ENCODE measurements at places on chromosomes 2 and 18. TPM values are rescaled to one million over a fixed set of nuclear protein-coding genes. Genes with fewer than 3 reads are reported as not detected.

MROH2A gene
- under 0.01 TPM for total RNA-seq

PLEKHH2 gene
- total RNA-seq, result 5.3 TPM

ERBB4 gene
- not detected for total RNA-seq

KLHL30 gene
- total RNA-seq, result 0.57 TPM

NT5C1B gene
- total RNA-seq, result not detected

METTL21A gene
- total RNA-seq, result 7.9 TPM

FOXD4L1 gene
- 0.09 TPM for total RNA-seq

CHST9 gene
- not detected for total RNA-seq

NOL4 gene
- total RNA-seq, result not detected

TMEM200C gene
- total RNA-seq, result 0.14 TPM

NTSR2 gene
- not detected for total RNA-seq

C1QL2 gene
- not detected for total RNA-seq

SERPINB13 gene
- not detected for total RNA-seq

HYCC2 gene
- total RNA-seq, result 7.5 TPM

PIEZO2 gene
- 97.7 TPM for total RNA-seq

All from smooth muscle cell of bladder (primary cell).